ENCODE measurements at places on chromosomes 4 and X.
A peak's percentile ranks its signal among the peaks of the same experiment; 100 is the strongest.

GRCh38 chr4:123479944-123480343, 83.3 kb downstream of the SPRY1 start:
- DNase-seq: peak; percentile 12

DNA sequence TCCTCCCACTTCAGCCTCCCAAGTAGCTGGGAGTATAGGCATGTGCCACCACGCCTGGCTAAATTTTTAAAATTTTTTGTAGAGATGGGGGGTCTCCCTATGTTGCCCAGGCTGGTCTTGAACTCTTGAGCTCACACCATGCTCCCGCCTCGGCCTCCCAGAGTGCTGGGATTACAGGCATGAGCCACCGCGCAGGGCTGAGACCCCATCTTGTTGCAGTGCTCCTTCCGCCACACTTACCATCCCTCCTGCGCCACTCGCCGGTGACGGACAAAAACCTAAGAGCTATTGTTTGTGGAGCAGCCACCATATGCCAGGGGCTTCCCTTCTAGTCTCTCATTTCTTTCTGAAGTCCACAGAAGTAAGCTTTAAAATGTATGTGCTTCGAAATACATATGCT, 34.5 kb downstream of the NSG1 start:
- DNase-seq: no peak

- DNase-seq: peak; percentile 11
These were observed 1588.4 kb downstream of the STIM2 start for GRCh38 chr4:28449085-28449484.

GRCh38 chr4:83125738-83126141, 11.2 kb upstream of the PLAC8 start:
- DNase-seq: no peak

- no peak for DNase-seq
These were observed 5.9 kb upstream of the GAR1 start for GRCh38 chr4:109809655-109810054.

DNA sequence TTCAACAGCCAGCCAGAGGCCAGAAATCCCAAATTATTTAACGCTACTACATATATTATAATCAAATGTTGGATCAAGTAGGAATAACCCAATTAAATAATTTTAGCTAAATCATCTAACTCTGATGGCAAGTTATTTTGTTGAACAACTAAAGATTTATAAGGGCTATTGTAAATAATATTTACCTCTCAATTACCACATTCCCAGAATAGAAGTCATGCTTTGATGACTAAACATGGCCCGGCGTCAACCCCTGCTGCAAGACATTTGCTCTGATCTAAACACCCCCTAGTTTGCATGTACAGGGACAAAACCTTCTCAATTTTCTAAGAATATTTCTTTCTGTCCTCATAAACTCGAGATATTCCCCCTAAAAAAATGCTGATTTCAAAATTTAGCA, 14.2 kb downstream of the VEGFC start:
- DNase-seq: peak; percentile 89

GRCh38 chrX:47902161-47902560, 65.5 kb downstream of the ZNF81 start:
- no peak for DNase-seq

- DNase-seq: no peak
These were observed 15.9 kb downstream of the RGS12 start for GRCh38 chr4:3308691-3309090.

GRCh38 chr4:20253283-20253734, 1.6 kb downstream of the SLIT2 start:
- DNase-seq: peak; percentile 43

GRCh38 chrX:77276742-77277141, 170.4 kb upstream of the FGF16 start:
- no peak for DNase-seq

GRCh38 chrX:145792281-145792680, 25.3 kb upstream of the SLITRK2 start:
- no peak for DNase-seq

DNA sequence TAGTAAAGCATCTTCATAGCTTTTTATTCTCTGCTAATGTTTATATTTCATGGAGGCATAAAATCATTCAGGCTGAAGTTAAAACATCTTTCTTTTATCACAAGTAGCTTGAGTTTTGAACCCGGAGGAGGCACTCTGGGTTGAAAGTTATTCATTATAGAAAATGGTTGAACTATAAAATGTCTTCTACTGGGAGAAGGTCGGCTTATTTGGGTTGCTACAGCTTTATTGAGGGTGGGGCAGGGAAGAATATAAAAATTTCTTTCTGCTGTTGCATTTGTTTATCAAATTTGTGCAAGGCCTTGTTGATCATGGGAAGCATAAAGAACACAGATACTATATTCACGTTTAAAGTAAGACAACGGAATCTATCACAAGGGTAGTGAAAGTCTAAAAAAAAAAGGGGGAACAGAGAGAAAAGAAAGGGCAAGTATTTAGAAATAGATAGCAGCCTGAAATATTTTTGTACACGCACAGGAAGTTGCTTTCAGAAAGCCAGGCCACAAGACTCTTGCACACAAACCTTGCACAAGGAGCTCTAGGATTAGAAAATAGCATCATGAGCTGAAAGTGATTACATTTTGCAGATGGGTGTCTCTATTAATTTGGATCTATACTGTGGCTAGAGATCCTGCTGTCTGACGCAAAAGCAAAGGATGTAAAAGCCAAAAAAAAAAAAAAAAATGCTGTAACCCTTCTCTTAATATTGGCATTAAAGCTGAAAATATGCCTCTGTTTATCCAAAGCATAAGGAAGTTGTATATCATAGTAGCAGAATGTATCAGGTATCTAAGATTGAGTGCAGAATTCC, 37.2 kb upstream of the FAM9C start:
- peak; percentile 42 for DNase-seq

DNA sequence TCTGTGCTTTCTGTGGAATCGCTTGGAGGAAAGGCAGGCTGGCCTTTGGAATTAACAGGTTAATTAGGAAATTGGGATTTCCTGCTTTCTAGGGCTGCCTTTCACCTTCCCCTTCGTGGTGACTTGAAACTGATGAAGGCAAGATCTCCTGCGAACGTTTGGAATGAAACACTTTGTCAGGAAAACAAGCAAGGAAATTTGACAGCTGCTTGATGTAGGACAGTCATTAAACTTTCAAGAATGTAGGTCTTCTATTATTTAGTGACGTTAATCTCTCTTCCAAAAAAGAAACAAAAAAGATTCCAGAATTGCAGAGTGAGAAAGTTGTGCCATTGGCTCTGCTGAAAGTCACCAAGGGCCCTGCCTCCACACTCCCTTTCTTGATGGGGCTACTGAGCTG, 155.7 kb upstream of the SCML1 start:
- DNase-seq: no peak

DNA sequence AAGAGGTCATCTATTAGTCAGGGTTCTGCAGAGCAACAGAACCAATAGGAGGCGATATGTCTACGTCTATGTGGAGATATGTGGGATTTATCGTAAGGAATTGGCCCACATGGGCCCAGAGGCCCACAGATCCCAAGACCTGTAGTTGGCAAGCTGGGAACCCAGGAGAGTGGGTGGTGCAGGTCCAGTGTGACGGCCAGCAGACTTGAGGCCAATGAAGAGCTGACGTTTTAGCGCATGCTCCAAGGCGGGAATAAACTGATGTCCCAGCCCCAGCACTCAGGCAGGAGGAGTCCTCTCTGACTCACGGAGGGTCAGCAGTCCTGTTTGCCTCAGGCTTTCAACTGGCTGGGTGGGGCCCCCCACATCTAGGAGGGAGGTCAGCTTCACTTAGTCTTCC, 21.3 kb downstream of the SPACA5 start:
- DNase-seq: no peak

- DNase-seq: peak; percentile 89
These were observed 143.5 kb upstream of the LNX1 start for GRCh38 chr4:53734584-53735353.

DNA sequence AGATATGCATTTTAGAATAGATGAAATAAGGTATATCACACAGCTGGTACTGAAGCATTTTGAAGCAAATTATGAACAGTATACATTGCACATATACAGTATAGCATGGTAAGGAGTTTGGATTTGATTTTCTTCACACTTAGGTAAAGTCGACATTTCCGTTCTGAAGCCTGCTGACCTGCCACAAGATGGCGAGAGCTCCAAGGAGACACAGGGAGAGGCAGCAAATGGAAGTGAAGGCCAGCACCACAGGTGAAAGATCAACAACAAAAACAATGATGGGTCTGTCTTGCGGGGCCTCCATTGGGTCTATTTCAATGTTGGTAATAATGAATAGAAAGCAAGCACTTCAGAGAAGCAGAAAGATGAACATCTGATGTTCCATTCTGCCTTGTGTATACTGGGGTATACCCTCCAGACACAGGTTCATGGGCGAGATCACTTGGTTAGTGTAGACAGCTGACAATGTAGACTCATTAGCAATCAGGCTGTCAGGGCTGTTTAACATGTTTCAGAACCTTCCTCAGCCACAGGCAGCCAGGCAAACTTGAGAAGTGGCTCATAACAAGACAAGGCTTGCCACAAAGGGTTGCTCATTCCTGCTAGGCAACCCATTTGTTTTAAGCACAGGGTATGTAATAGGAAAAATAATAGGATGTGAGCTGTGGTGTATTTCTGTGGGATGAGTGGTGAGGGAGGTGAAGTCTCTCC, 21.4 kb upstream of the NOX1 start:
- DNase-seq: peak; percentile 55

- DNase-seq: no peak
These were observed 103.5 kb upstream of the ENPEP start for GRCh38 chr4:110372485-110372884.

GRCh38 chrX:55033429-55033828, 2.7 kb upstream of the ALAS2 start:
- DNase-seq: no peak

DNA sequence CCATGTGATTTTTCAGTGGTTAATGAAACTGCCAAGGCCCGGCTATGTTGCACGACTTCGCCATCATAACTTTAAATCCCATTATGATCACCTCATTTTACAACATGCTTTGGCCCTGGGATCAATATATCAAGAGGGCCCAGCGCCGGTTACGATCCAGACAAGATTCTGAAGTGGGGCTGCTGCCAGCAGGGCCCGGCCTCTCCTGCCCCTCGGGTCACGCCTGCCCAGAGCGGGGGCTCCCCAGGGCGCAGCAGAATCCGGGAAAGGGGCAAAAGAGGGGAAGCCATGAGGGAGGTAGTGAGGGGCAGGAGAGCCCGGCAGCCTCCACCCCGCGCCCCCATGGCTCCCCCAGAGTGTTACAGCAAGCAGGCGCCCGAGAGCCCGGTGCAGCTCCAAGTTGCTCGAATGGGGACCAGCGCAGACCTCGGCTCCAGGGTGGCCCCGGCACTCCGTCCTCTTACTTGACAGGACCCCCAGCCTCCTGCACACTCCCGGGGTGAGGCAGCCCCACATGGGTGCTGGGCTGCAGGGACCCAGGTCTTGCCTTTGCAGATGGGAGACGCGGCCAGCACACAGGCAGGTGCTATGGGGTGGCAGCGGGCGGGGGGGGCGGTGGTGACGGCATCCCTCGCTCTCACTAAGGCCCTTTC, 129.8 kb upstream of the NKX1-1 start:
- DNase-seq: no peak

DNA sequence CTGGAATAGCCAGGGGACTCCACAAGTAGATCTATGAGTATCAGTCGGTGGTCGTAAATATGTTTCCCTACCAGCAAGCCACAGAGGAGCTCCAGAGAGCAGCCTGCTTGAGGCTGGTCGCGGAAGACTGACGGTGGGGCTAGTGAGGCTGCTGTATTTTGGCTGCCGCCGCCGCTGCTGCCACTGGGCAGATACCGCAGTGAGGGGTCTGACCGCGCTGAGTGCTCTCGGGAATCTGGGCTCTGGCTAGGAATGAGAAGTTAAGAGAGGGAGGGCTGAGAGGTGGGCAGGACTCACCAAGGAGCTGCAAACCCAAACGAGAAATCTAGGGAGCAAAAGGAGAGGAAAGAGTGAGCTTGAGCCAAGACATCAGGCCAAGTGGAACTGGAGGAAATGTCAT, at the start of gene EXOC1L:
Gene EXOC1L, plus strand, starts transcription at position 157 of the 400 bp plus-strand sequence. Its CDS starts 237 bp downstream, at position 394.
- DNase-seq: peak; percentile 40

- DNase-seq: peak; percentile 23
These were observed 6.3 kb upstream of the SORCS2 start for GRCh38 chr4:7186031-7186430.

DNA sequence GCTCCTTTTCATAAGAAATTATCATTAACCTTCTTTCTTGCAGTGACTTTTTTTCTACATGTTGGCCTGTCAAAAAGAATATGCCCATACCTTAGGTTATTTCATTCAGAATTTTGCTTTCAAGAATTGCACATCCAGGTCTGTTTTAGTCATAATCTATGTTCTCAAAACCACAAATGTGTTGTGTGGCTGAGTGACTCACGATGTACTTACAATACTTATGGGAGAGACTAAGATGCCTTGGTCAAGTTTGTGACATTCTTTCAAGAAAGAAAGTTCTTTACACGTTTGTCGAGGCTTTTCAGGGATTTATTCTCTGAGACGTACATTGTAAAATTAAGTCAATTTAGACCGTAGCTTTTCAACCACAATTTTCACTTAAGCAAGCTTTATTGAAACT, 396.7 kb downstream of the FSTL5 start:
- DNase-seq: no peak

DNA sequence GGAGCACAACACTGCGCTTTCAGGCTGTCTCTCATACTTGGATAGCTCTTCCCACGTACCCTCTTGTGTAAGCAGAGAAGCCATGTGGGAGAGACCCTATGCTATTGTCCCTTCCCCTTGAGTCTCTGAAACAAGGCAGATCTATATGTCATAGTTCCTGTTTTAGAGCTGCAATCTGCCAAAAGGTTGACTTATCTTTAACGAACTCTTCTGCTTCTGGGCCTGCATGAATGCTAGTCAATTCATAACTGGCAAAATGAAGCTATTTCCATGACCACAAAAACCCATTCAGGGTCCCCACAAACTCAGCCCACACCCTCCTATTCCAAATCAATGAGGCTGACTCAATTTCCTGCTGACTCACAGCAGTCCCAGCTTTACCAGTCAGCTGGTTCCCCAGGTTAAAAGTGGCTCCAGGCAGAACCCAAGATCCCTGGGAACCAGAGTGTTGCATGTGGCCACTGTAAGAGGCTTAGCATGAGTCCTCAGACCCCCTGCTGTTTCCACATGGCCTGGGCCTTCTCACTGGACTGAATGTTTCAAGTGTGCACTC, 25.3 kb upstream of the SOD3 start:
- DNase-seq: peak; percentile 92

DNA sequence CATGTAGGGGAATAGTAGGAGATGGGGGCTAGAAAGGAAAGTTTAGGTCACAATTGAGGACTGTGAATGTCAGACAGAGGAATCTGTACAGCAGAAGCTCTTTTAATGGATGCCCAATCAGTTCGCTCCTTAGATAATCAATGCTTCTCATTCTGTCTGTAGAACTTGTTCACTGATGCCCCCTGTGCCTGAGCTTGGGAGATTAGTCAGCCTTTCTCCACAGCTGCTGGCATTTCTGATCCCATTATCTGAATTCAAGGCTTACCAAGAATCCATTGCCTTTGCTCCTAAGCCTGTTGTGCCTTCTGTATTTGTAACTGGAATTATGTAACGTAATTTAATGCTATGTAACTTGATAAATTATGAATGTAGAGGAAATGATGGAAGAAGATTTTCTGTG, 53.2 kb upstream of the BBS12 start:
- DNase-seq: no peak

DNA sequence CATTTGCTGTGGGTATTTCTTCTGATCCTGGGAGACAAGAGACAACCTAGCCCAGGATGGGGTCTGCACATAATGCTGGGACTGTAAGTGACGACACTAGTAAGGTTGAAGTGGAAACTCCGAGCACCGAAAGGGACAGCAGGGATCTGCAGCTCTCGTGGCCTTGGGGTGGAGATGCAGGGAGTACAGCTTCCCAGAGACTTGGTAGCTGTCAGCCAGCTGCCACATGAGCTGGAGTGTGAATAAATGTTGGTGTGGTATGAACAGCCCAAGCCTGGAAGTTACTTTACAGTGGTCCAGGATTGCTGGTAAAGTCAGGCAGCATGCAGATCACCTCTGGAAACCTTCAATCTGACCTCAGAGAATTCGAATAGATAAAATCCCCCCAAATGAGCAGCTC, 97.6 kb downstream of the FAM193A start:
- no peak for DNase-seq
